Activated naive CD8-positive, alpha-beta T cell treated with anti-CD3 and anti-CD28 coated beads, Interleukin-2, amount 10 ng/mL, durations not matched to agents 7 days and 5 days (primary cell): ENCODE measurements at places on chromosomes 6 and 20. TPM values are rescaled to one million over a fixed set of nuclear protein-coding genes. Genes with fewer than 3 reads are reported as not detected.

ATP9A gene
- 1.3 TPM for total RNA-seq

HS3ST5 gene
- not detected for total RNA-seq

GUCA1A gene
- not detected for total RNA-seq

SDCBP2 gene
- 5.1 TPM for total RNA-seq

BHLHE23 gene
- not detected for total RNA-seq

ARHGAP18 gene
- total RNA-seq = 12.1 TPM

SYNDIG1 gene
- total RNA-seq = not detected

COL11A2 gene
- total RNA-seq = 1.00 TPM

ZBTB9 gene
- 9.1 TPM for total RNA-seq

- peaks cover 11% of the 10 kb centered on the region for H3K36me3 ChIP-seq
- peaks cover 17% of the 10 kb centered on the region for H3K4me1 ChIP-seq
- no peak for DNase-seq
- no peaks in the 10 kb centered on the region for H3K27me3 ChIP-seq
Observed at GRCh38 chr20:10543480-10543879, 108.4 kb downstream of the SLX4IP start.

GRCh38 chr6:137402143-137402680, 92.0 kb downstream of the OLIG3 start:
- no peak overlapping the region for H3K4me3 ChIP-seq
- peaks cover 2% of the 10 kb centered on the region for H3K4me1 ChIP-seq
- DNase-seq = no peak
- H3K27me3 ChIP-seq = peaks cover 3% of the 10 kb centered on the region

DNA sequence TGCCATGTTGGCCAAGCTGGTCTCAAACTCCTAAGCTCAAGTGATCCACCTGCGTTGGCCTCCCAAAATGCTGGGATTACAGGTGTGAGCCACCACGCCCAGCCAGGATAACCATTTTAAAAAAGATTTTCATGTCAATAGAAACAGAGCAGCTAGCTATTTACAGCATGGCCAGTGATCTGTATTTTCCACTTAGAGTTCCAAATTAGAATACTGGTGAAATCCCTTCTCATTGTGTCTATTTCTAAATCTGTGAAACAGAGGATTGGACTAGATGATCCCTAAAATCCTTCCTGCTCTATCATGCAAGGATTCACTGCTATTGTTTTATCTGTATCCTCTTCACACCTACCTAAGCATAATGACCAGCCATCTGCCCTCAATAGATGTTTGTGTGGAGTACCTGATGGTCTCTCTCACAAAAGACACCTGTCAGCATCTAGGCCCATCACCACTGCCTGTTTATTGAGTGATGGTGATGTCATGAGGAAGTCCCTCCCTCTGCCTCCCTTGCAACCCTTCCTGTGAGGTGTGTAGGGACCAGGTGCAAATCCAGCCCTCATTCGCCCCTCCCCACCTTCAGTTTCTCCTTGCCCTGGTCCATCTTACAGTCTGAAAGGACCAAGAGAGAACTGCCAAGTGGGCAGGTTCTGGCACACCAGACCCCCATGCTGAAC, 26.5 kb upstream of the SMIM29 start:
- peaks cover 18% of the 10 kb centered on the region for H3K36me3 ChIP-seq
- no peaks in the 10 kb centered on the region for H3K27me3 ChIP-seq
- DNase-seq = no peak
- H3K27ac ChIP-seq = no peak overlapping the region
- H3K4me3 ChIP-seq = no peak overlapping the region

DNA sequence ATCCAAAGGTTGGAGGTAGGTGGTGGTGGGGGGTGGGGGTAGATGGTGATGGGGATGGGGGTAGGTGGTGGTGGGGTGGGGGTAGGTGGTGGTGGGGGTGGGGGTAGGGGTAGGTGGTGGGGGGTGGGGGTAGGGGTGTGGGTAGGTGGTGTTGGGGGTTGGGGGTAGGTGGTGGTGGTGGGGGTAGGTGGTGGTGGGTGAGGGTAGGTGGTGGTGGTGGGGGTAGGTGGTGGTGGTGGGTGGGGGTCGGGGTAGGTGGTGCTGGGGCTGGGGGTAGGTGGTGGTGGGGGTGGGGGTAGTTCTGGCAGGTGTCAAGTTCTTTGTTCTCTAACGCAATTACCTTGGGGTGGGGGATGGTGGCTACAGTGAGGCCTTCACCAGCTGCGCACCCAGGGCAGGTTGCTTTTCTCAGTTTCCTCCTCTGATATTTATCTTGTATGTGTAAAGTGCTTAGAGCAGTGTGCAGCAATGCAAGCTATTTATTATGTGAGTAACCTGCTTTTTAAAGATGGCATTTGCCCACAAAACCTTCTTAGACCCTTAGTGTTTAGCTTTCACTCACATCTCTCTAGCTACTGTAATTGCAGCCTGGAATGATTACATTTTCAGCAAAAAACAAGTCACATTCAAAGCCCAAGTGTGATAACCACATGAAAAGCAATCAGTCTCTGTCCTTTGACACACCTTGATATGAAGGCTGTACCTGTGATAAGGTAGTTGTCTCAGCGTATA, 8.2 kb upstream of the CCDC167 start:
- H3K4me1 ChIP-seq = peaks cover 23% of the 10 kb centered on the region
- H3K27ac ChIP-seq = peak overlapping the region; percentile 48
- no peaks in the 10 kb centered on the region for H3K36me3 ChIP-seq
- H3K27me3 ChIP-seq = peaks cover 2% of the 10 kb centered on the region
- no peak overlapping the region for H3K4me3 ChIP-seq

DNA sequence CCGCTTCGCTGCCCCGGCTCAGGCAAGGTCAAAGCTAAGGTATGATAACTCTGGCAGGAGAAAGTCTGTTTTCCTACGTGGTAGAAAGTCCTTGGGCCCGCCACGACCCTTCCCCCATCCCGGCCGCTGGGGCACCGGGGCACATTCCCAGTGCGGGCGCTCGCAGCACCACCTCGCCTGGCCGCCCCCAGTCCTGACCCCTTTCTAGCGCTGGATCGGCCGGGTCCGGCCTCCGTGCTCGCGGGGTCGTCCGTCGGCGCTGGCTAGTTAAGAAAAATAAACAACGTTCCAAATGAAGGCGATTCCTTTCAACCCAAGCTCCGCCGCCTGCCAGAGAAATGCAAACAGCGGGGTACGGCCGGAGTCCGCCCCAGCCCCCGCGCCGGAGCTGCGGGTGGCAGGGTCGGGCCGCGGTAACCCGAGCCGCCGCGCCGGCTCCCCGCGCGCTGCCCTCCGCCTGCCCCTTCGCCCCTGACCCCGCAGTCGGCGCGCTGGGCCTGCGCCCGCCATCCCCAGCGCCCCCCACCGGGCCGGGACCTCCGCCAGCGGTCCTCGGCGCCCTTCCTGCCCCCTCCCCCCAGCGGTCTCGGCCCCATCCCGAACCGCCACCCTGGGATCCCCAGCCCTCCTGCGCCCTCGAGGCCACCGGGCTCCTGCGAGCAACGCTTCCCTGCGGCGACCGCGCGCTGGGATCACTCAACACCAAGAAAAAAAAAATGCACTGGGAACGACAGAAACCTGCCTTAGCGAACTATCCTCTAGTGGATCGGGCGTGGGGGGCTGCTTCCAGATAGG, 37.6 kb downstream of the NCR2 start:
- no peaks in the 10 kb centered on the region for H3K36me3 ChIP-seq
- peak; percentile 40 for DNase-seq
- H3K4me1 ChIP-seq = peaks cover 26% of the 10 kb centered on the region
- no peak overlapping the region for H3K27ac ChIP-seq
- H3K27me3 ChIP-seq = peaks cover 84% of the 10 kb centered on the region
- peak overlapping the region; percentile 82 for H3K4me3 ChIP-seq

DNA sequence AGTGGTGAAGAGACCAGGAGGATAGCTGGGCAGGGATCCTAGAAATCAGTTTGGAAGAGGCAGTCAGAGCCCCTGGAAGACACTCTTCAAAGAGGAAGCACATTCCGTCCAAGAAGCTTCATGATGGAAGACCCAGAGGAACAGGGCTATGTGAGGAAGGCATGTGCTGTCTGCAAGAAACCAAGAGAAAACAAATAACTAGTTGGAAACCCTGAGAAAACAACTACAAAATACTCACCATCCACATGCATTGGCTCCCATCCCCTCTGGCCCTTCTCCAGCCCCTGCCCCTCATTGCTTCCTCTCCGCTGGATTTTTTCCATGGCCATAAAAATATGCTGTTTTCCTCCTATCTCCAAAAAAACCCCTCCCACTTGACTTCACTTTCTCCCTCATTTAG, 40.9 kb upstream of the SMOC2 start:
- no peak overlapping the region for H3K4me3 ChIP-seq
- no peaks in the 10 kb centered on the region for H3K36me3 ChIP-seq
- H3K27me3 ChIP-seq = peaks cover 3% of the 10 kb centered on the region
- H3K27ac ChIP-seq = no peak overlapping the region

- H3K4me3 ChIP-seq = no peak overlapping the region
- DNase-seq = no peak
- H3K27me3 ChIP-seq = peaks cover 14% of the 10 kb centered on the region
- no peak overlapping the region for H3K27ac ChIP-seq
- H3K4me1 ChIP-seq = no peaks in the 10 kb centered on the region
Observed at GRCh38 chr6:132322398-132322797, 78.9 kb downstream of the MOXD1 start.

GRCh38 chr6:33105386-33105785, 29.6 kb downstream of the HLA-DPB1 start:
- H3K36me3 ChIP-seq = no peaks in the 10 kb centered on the region
- no peak overlapping the region for H3K27ac ChIP-seq
- no peak overlapping the region for H3K4me3 ChIP-seq
- H3K27me3 ChIP-seq = peaks cover 64% of the 10 kb centered on the region
- H3K4me1 ChIP-seq = peaks cover 4% of the 10 kb centered on the region

DNA sequence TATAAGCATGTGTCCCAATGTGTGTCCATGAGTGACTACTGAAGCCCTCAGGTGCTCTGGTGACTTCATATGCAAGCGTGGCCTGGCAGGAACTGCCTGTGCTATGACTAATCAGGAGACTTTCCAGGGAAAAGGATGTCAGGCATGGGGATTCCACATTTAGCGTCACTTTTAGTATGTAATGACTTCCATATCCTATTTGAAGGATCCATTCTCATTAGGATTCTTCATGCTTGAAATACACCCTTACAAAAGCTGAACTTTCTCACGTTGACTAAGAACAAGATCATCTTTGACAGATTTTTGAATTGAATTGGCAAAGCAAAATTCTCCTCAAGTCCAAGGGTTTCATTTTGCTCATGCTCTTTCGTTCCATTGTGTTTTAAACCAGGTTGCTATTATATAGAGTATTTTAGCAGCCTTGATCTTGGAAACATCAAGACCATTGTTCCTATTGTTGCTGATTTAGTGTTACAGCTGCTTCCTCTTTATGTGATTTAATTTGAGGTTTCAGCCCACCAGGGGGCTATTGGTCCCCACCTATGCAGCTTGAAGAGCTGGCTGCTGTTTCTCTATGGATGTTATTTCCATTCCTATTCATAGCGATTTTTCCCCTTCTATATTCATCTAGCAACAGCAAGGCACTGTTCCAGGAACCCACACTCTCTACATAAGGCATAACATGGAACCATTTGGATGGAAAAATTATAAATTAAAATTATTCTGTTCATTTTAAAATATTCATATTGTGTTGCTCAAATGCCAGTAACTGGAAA, 418.6 kb downstream of the CDKAL1 start:
- no peak for DNase-seq
- peaks cover 16% of the 10 kb centered on the region for H3K36me3 ChIP-seq
- H3K4me3 ChIP-seq = no peak overlapping the region
- no peaks in the 10 kb centered on the region for H3K27me3 ChIP-seq

- H3K4me1 ChIP-seq = peaks cover 3% of the 10 kb centered on the region
- H3K27me3 ChIP-seq = no peaks in the 10 kb centered on the region
- no peak overlapping the region for H3K4me3 ChIP-seq
- no peaks in the 10 kb centered on the region for H3K36me3 ChIP-seq
- no peak overlapping the region for H3K27ac ChIP-seq
Observed at GRCh38 chr6:125983246-125983945, 2.9 kb upstream of the TRMT11 start.

DNA sequence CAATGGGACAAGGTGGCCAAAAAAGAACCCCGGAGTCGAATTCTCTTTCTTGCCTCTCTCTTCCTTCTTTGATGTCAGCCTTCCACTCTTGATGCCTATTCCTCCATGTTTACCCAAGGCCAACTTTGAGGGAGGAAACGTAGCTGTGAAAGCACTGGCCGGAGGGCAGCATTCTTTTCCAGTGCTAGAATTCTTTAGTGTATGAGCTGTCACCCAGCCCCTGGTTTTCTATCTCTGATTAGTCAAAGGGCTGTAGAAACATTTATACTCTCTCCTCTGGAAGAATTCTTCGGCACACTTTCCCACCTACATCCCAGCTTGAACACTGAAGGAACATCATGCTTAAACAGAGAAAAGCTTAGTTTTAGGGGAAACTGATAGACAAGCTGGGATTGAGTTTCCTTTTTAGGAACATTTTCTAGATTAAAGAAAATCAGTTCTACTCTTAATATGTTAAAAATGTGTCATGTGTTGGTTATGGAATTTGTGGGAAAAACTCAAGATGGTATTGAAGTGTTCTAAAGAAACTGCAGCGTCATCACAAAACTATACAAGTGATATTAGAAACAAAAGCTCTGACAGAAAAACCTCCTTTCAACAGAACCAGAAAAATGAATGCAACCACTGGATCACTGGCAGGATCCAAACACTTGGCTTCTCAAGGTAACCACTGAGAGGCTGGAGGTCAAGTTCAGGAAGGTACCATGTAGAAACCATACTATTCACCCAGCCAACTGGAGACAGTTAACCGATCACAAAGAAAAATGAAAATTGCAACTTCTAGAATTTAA, 20.7 kb upstream of the UTRN start:
- no peak for DNase-seq
- no peaks in the 10 kb centered on the region for H3K36me3 ChIP-seq
- H3K4me1 ChIP-seq = no peaks in the 10 kb centered on the region
- no peak overlapping the region for H3K4me3 ChIP-seq
- H3K27me3 ChIP-seq = no peaks in the 10 kb centered on the region
- no peak overlapping the region for H3K27ac ChIP-seq

- no peaks in the 10 kb centered on the region for H3K4me1 ChIP-seq
- H3K36me3 ChIP-seq = no peaks in the 10 kb centered on the region
- H3K27me3 ChIP-seq = peaks cover 2% of the 10 kb centered on the region
- H3K4me3 ChIP-seq = no peak overlapping the region
Observed at GRCh38 chr6:17086469-17086868, 15.4 kb upstream of the STMND1 start.
